ENCODE measurements at places on chromosomes 12 and 14.

DNA sequence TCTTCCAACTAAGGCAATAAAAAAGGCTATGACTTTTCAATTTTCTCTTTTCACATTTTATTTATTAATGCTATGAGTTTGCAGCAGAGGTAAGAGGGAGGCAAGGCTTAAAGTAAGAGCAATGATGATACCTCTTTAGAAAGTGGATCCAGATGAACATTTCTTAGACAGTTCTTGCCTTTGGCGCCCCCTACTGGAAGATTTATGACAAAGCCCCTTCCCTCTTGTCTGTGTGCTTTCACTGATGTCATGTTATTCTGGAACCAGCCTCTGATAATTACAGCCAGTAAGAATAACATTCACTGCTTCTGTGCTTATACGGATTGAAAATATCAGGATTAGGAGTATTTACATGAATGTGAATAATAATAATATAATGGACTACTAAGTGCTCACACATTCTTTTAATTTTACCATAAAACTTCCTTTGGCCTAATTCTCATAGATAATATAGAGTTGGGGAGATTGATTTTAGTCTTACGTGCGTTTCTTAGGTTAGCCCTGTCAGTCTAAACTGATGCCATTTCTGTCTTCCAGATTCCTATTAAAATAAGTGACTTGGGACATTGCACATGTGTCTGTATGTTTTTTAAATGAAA lies 1929.9 kb upstream of the SEL1L start:
- peak; percentile 14 for DNase-seq

DNA sequence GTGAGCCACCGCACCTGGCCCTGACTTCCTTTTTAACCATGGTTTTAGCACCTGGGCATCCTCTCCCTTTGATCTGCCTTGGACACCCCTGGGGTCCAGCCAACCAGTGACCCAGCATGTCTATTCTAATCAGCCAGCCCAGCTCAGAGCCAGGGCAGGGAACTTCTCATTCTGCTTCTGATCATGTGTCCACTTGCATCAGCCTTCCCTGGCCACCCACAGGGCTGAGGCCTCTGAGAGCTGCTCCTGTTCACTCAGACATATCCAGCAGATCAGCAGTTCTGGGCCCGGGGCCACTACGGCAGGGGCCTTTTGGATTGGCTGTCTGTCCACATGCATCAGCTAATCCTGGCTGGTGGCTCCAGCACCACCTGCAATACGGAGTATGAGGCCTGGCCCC lies 117.9 kb upstream of the MAP1LC3B2 start:
- no peak for DNase-seq

DNA sequence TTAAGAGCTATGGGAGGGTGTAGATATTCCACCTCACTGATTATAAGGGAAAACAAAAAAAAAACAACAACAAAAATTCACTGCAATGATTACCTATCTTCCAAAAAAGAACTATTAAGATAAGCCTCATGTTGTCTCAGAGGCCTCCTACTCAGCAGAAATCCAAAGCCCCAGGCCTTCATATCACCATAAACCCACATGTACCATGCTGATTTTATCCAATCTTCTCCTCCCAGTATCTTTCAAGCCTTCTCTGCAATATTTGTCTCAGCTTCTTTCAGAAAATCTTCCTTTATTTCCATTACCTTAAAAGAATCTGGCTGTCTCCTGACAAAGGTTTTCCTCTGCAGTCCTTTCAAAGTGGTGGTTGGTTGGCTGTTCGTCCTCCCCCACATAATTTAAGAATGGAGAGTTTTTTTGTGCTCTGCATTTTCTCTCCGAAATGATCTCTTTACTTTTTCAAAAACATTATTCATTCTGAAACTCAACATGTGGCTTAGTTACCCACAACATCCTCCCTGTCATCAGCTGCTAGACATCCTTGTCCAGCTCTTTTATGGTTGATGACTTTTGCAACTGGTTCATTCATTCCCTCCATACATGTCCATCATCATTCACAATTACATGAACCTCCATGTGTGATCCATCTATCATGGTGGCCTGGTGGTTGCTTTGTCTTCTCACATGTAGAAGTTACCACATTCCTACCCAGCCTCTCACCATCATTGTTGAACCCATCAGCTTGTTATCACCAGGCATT lies 2.9 kb upstream of the EPYC start:
- no peak for DNase-seq

DNA sequence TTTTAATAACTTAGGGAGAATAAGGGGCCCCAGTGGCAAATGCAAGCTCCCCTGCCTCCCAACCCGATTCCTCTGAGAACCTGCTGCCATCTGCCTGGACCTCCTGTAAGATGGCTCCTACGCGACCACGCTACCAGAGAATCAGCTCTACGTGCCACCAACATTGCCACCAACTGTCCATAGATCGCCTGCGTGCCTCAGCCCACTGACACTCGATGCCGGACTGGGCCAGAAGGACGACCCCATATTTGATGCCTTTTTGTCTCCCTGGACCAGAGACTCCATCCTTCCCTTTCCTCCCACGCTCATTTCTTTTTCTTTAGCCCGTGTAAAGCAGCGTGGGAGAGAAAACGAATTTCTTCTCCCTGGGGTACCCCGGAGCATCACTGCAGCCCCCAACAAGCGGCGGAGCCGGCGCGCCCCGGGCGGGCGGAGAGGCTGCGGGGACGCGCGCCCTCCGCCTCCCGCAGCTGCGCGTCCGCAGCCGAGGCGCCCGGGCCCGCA lies 565 bp upstream of the KLHL42 start:
- peak; percentile 27 for DNase-seq

- no peak for DNase-seq
These were observed 24.5 kb downstream of the GNPTAB start for GRCh38 chr12:101806265-101806664.

GRCh38 chr14:104870368-104871144 lies 5.5 kb downstream of the CEP170B start:
- peak; percentile 60 for DNase-seq

DNA sequence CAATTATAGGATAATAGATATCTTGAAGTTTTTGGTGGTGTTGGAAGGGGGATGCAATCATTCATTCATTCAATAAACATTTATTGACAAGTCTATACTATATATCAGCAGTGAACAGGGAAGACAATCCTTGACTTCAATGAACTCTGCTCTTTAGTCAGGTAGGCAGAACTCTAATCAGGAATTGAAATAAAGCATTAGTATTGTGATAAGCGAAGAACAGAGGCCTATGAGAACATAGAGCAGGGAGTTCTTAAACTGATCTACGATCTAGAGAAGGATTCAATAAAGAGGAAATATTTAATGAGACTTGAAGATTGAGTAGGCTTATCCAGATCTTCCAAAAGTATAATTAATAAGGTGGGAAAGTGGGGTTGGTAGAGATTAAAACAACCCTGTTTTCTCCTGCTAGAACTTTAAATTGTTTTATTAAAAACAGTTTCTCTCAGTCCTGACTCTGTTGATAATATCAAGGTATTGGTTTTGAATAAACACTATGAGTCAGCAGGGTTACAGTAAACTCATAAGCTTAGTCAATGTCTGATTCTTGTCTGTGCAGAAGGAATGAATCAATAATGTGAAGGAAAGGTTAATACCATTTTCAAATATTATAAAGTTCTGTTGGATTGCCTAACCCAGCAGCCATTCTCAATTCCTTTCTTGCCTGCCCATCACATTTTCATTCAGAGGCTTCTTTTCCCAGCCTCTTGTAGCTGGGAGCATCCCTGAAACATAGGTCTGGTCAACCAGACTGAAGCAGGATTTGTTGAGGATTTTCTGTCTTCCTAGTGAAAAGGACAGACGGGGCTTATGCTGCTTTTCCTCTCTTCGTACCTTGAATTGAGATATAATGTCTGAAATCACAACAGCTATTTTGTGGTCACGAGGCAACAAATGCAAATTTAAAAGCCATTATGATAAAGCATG lies 38.9 kb upstream of the KTN1 start:
- DNase-seq = no peak

GRCh38 chr14:59698793-59699192 lies 122.2 kb upstream of the CCDC175 start:
- DNase-seq = no peak

DNA sequence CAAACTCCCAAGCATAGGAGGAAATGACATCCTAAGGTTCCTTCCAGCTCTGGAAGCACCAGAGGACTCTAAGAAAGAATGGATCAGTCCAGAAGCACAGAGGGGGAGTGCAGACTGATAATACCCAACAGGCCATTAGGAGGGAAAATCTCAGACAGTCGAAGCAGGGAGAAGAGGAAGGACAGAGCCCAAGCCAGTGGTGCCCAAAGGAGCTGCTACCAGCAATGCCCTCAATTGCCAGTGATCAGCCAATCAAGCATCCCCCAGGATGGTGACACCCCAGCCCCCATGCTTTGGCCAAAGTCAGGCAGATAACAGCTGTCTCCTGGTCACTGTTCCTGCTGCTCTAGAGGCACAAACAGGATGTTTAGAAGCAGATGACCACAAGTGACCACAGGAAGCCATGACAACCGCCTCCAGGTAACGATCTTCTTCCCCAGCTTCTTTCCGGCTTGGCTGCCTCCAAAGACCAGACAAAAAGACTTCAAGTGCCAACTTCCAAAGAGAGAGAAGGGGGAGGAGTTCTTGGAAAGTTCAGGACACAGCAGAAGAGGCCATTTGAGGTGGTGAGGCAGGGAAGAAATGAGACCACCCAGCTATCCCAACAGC lies 16.2 kb downstream of the PXN start:
- no peak for DNase-seq

GRCh38 chr14:49972823-49973222 lies 79.9 kb downstream of the ARF6 start:
- no peak for DNase-seq

DNA sequence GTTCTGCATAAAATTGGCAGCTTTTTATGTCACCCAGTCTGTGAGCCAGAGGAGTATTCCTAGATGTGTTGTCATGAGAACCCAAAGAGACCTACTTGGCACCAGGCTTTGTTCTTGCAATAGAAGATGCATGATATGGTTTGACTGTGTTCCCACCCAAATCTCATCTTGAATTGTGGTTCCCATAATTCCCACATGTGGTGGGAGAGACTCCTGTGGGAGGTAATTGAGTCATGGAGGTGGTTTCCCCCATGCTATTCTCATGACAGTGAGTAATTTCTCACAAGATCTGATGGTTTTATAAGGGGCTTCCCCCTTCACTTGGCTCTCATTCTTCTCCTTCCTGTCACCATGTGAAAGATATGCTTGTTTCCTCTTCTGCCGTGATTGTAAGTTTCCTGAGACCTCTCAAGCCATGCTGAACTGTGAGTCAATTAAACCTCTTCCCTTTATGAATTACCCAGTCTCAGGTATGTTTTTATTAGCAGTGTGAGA lies 572.0 kb upstream of the ATP2B1 start:
- DNase-seq = no peak

DNA sequence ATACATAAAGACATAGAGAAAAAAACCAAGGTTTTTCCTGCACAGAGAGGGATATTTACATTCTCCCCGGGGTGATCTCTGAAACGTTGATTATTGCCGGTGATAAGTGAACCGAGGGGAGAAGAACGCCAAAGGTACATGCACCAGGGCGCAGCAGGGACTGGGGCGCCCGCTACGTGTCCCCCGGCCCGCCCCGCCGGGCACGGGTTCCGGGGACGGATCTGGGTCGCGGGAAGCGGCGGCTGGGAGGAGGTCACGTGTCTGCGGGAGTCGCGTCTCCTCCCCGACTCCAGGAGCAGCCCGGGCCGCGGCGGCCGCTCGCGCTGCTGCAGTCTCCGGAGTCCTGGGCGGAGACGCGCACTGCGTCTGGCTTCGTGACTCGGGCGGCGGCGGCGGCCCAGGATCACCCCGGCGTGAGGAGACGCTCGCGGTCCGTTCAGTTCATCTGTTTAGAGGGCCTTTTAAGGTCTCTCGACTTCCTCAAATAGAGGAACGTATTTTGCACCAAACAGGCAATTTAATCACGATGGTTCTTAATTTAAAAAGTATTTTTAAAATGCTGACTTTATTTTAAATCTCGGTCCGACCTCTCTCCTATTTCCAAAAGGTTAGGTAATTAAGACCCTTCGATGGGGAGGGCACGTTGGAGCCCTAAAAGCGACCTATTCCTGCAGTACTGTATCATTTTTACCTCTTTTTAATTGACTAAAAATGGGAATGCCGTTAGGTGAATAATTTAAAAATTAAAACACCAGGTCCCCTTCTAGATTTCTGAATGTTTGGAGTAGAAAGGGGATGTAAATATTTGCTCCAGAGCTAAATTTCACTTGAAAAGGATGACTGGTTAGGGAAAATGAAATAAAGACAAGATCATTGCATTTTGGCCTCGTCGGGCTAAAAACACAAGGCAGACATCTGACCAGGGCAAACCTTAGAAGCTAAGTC lies 1.8 kb upstream of the BHLHE41 start:
- peak; percentile 83 for DNase-seq

- DNase-seq = no peak
These were observed 311.4 kb upstream of the ATP2B1 start for GRCh38 chr12:90020014-90020413.

- DNase-seq = no peak
These were observed 56.9 kb upstream of the FAM222A start for GRCh38 chr12:109656743-109657142.

GRCh38 chr12:104448031-104448430 lies 8.7 kb upstream of the CHST11 start:
- DNase-seq = no peak

DNA sequence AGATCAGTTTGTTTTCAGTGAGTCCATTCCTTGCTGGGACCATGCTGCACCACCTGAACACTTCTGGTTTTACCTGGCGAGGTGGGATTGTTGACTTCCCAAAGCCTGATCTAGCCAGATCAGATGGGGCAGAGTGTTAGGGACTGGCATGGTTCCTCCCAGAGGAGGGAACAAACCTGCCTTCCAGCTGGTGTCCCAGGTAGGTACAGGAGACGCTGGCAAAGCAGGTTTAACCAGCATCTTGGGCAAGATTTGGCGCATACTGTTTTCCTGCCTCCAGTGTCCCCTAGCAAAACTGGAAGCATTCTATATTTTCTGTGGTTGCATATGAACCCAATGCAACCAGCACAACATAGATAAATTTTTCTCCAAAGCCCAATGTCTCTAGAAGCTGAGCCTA lies 14.6 kb upstream of the FOS start:
- DNase-seq = no peak

GRCh38 chr12:130764073-130764472 lies 48.0 kb upstream of the RIMBP2 start:
- no peak for DNase-seq

DNA sequence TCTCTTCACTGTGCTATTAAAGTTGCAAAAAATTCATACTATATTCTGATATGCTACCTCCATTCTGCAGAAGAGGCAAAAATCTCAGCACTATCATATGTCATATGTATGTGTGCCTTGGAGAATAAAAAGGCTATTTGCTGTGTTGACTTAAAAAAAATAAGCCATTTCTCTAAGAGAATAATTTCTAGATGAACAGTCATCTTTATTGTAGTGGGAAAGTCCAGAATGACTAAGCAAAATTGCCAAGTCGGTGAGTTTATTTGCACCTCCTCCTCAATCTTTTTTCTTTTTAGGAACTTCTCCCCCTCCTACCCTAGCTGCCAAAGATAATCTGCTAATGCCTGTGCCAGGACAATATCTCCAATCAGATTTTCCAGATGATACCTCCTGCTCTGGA lies 353.8 kb upstream of the FAR2 start:
- DNase-seq = no peak

DNA sequence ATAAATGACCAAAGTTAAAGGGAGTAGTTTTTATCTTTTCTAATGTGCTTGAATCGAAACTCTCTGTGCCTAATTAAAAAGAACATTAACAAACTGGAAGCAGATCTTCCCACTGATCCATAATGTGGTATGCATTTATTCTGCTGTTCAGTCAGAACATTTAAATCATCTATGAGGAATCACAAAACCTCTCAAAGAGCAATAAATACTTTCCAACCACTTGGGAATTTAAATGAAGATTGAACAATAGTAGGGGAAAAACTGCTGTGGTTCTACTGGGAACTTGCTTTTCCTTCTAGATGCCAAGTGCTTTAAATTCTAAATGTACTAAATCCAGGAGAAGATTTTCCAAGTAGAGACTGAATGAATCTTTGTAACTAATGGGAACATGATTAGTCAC lies 12.3 kb upstream of the CHPT1 start:
- no peak for DNase-seq

All from HEK293T (cell line).